Amygdala (tissue), 56 donors: ENCODE measurements at places on chromosomes 4 and X.

DNA sequence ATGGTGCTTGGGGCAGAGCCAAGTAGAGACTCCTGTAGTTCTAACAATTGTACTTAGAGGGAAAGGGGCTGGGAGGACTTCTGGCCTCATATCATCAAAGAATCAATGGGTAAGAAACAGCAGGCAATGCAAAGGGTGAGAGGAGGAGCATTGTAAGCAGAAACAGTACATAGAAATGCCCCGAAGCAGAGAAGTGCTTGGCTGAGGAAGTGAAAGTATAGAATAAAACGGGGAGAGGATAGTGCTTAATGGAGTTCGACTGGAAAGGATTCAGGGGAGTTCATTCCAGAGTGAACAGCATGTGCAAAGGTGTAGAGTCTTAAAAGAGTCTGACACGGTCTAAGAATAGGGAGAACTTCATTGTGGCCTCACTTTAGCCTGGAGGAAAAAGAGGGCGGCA, 103.0 kb downstream of the SYNPO2 start:
- no peak for DNase-seq

GRCh38 chr4:149584722-149585121, 230.9 kb downstream of the IQCM start:
- no peak for DNase-seq

DNA sequence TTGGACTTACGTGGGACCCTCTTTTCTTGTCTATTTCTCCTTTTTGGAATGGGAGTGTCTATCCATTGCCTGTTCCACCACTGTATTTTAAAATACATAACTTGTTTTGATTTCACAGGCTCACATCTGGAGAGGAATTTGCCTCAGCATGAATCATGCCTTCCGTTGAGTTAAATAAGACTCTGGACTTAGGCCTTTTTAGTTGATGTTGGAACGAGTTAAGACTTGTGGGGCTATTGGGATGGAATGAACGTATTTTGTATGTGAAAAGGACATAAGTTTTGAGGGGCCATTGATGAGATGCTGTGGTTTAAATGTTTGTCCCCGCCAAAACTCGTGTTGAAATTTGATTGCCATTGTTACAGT, 66.2 kb downstream of the BEX3 start:
- DNase-seq = no peak

- no peak for DNase-seq
These were observed 19.9 kb upstream of the PABPC5 start for GRCh38 chrX:91414713-91415112.

DNA sequence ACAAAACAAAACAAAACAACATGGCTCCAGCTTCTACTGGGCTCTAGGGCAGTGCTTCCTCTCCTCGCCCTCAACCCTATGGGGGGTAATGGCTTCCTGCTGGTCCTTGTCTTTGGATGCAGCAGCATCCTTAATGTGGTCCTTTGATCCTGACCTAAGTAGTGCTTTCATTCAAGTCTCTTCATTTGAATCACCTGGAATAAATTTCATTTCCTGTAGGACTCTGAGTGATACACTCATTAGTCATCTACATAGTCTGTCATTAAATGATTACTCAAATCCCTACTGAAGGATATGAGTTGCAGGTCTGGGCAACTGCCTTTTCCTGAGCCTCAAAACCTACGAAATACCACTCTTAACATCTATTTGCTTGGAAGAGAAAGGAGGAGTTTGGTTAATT, 54.5 kb downstream of the RHOH start:
- DNase-seq = no peak

GRCh38 chr4:78129383-78130108, 72.4 kb downstream of the FRAS1 start:
- no peak for DNase-seq

DNA sequence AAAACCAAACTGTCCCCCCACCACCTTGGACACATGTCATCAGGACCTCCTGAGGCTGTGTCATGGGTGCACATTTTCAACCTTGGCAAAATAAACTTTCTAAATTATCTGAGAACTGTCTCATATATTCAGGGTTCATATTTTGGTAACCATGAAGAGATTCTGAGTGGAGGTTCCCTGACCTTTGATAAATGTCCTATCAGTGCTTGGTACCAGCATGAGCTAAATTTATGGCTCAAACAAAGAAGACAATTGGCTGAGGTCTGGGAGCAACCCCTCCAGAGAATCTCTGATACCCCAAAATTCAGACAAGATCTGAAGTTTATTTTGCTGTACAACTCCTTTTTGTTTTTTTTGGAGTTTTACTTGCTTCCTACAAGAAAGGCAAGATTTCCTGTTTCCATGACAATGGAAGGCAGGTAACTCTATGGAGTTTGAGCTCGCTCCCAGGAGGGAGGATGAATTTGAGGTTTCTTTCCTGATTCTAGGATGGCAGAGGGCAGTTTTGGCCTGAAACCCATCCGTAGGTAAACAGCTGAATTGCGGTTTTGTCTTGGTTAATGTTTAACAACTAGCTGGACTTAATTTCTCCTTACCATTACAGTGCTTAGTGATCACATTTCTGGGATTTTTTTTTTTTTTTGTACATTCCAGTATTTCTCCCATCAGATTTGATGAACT, 14.5 kb downstream of the UGT2B15 start:
- no peak for DNase-seq
